ENCODE measurements at places on chromosomes 1 and 21.

DNA sequence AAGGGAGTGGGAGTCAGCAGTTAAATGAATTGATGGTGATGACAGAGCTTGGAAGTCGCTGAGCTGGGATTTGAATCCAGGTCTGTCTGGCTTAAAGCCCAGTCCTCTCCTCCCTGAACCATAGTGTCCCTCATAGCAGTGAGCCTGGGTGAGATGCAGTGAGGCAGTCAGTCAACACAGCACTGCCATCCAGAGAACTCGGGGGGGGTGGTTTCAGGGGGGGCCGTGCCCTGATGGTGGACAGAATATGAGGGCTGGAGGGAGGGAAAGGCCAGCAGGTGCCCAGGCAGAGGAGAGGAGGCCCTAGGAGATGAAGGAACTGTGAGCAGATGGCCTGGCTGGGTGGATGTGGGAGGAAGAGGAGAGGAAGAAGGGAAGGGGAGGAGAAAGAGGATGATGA, 405.6 kb downstream of the PTPRU start:
- no peak for DNase-seq

GRCh38 chr1:46041551-46041950, 90.9 kb downstream of the PIK3R3 start:
- DNase-seq = no peak

DNA sequence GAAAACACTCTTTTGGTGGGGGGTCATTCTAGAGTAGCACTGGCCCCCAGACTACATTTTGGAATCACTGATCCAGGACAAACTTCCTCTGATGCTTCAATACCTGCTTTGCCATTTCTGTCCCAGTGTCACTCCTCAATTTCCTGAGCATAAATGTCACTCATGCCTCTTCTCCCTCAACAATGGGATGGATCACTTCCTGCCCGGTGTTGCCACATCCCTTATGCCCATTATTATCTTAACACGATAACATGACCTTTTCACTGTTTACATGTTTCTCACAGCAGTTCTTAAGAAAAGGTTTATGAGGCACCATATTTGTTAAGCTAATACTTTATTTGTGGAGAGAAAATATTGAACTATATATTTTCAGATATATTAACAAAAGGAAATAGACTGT, 3.9 kb upstream of the ITLN1 start:
- no peak for DNase-seq

- DNase-seq = no peak
Measured at GRCh38 chr1:58468612-58469011, 77.9 kb downstream of the OMA1 start.

- no peak for DNase-seq
Measured at GRCh38 chr21:29430576-29430975, 131.9 kb downstream of the BACH1 start.

GRCh38 chr1:11207898-11208611, 18.9 kb downstream of the ANGPTL7 start:
- DNase-seq = no peak

GRCh38 chr1:30748699-30749401, 8.7 kb downstream of the LAPTM5 start:
- no peak for DNase-seq

DNA sequence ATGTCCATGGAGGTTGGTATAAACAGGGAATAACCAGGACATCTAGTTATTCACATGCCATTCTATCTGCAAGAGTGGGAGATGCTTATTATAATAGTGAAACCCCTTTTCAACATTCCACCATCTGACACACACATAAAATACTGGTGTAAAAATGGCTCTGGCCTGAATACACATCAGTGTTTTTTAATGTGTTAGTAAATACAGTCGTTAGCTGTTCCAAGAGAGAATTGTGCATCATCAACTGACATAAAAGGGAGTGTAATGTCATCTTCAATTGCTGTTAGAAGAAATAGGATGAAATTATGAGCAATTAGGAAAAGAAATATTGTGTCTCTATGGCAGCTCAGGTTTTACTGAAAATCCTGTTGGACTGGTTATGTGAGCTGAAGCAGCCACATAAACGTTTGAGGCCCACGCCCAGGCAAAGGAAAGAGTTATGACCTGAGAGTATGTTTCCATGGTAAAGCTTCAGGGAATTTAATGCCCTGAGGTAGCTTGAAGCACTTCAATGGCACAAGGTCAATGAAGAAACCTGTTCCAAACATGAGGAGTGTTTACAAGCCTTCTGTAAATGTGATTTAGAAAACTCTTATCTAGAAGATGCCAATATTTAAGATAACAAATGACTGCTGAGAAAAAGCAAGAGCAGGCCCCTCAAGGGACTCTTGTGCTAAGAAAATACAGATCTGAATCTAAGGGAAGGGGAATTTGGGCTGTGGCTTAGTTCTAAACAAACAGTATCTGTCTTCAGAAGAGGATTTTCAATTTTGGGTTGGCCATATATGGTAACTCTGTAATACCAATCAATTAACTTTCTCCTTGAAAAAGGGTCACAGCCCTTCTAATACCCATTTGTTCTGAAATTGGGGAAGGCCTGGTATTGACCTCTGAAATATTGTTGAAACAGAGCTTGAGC, 384.3 kb downstream of the SEC16B start:
- DNase-seq = no peak

DNA sequence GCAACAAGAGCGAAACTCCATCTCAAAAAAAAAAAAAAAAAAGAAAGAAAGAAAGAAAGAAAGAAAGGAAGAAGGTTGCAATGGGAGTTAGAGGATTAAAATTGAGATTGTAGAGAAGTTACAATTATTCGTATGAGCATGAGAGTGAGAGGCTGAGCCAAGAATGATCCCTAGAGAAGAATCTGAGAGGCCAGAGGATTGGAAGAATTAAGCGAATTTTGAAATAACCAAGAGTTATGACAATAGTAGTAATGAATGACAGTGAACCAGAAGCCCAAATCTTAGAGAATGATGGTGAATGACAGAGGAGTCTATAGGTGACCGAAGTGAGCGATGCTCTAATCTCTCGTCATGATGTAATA, 369 bp upstream of the ZYG11B start:
- DNase-seq = no peak

DNA sequence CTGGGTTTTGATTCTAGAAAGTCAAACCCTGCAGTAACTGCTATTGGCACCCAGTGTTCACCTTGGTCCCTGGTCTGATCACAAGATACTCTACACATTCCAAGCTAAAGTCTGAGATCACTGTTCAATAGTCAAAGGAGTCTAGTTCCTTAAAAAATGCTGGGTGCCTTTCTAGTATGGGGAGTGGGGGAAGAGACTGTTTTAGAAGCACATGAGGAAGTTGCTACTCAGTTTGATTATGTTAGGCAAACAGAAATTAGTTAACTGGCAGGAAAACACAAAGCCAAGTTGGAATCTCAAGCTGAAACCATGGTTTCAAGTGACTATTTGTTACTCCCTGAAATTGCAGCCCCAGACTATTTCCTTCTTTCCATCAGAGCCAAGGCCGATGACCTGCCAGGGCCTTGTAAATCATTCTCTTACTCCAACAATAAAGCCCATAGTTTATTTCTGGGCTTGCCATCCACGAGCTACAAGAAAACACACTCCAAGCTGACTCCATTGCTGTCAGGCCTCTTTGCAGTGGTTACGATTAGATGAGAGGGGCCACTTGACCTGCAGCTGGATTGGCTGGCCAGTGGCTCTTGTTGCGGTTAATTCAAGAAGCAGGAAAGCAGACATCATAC, 21.1 kb upstream of the VTCN1 start:
- no peak for DNase-seq

GRCh38 chr1:165816826-165817497, 10.5 kb upstream of the UCK2 start:
- no peak for DNase-seq

- DNase-seq = no peak
Measured at GRCh38 chr1:229694053-229694693, 68.1 kb downstream of the URB2 start.

GRCh38 chr21:38037416-38037815, 121.2 kb upstream of the KCNJ6 start:
- DNase-seq = no peak

GRCh38 chr1:37360011-37360410, 114.4 kb upstream of the ZC3H12A start:
- no peak for DNase-seq

DNA sequence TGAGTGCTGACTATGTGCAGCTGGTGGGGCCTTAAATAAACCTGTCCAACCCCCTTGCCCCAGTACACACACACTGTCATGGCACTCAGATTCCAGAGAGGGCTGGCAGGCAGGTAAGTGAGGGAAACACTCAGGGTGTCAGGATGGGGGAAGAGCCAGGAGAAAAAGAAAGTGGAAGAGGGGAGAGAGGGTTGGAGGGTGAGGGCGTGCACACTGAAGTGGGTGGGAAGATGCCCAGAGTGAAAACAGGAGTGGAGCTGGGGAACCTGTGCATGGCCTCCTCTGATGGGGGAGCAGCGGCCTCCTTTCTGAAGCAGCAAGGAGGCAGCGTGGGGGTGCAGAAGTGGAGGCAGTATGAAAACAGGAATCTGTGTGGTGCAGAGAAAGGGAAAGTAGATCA, 160.6 kb upstream of the JUN start:
- DNase-seq = no peak

DNA sequence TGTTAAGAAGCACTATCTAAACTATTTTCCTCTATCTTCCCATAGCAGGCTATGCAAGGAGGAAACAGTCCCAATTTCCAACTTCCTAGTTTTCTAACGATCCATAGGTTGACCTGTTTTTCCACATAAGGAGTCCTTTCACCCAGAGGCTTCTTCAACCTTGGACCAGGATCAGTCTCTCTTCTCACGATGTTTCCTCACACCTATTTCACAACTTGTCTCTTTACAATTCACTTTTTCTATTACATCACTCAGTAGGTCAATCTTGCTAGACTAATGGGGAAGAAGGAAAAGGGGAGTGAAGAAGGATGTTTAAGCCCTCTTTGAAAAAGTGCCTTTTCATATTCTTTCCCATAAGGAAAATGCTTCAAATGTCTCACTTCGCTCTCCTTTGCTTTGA, 15.9 kb downstream of the PALMD start:
- DNase-seq = no peak

GRCh38 chr1:6104631-6105030, 58.9 kb downstream of the KCNAB2 start:
- DNase-seq = no peak

DNA sequence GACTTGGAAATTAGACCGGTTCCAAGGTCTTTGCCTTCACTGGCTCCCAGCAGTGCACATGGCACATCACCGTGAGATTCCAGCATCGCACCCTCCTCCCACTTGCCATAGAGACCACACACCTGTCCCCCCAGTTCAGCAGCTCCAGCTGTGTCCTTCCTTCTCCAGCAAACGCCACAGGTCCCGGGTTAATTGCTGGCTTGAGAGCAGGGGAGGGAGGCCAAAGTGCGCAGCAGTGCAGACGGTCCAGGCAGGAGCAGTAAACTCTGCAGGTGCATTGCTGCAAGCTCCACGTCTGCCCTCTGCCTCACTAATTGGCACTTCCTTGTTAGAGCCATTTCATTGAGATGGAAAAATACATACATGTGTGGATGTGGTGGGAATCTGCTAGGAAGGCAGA, 65.3 kb downstream of the KLHDC7A start:
- no peak for DNase-seq

DNA sequence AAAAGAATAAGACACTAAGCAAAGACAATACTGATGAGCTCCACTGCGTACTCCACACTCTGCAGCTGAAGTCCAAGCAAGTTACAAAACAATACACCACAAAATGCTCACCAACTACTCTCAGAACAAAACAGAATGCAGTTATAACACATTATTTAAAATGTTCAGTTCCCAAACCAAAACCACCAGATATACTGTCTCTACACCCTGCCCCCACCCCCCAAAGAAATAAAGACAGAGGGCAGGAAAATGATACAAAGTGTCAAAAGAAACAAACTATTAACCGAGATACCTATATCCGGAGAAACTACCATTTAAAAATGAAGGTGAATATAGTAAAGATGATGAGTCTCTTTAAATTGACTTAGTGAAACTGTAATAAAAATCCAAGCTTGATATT, 623.0 kb downstream of the KIF26B start:
- DNase-seq = no peak

DNA sequence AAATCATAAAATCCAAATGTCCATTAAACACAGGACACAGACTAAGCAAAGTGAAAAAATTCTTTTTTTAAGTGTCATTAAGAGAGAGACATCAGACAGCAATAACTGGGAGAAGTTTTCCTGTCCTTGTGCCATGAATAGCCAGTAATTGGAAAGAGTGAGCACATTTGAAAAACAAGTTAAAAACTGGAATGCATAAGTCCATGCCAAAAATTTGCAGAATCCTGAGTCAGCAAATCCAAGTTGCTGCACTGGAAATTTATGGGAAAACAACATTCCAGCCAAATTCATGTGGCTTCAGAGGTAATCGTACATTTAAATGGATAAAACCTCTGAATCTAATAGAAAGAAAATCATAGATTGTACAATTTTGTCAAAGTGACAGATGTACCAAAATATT, 291.4 kb downstream of the LRRC40 start:
- DNase-seq = no peak

GRCh38 chr1:207418351-207418750, 35.8 kb upstream of the CR2 start:
- DNase-seq = no peak

DNA sequence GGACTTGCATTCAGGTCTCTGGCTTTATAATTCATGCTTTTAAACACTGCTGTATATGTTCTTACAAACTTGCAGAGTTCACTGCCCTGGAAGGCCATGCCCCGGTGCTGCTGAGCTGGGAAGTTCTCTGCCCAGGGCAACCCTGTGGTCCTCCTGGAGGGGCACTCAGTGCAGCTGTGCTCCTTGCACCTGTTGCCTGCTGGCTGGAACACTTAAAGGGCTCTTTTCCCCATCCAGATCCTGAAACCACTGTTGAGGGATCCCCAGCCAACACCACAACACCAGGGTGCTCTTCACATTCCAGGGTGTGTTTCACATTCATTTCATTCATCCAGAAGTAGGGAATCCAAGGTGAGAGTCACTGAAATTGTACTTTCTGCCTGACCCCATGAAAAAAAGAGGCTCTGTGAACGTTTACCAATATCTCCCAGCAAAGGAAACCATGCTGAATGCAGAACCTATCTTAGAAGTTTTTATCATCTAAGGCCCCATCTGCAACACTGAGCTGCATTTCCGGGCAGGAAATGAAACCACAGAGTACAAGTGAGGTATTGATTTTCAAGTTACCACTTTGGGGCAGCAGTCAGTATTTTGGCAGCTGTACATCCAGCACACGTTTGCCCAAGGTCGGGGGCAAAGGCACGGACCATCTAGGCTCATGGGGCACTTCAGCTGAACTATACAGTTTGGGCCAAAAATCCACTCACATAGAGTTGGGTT, 16.4 kb upstream of the KIAA0040 start:
- DNase-seq = peak; percentile 41

- no peak for DNase-seq
Measured at GRCh38 chr1:179205284-179205683, 24.2 kb downstream of the ABL2 start.

- DNase-seq = no peak
Measured at GRCh38 chr1:232806186-232806510, 932 bp downstream of the MAP10 start.

Data from stimulated activated CD8-positive, alpha-beta memory T cell treated with anti-CD3 and anti-CD28 coated beads, Interleukin-7, amount 100 ng/mL, for 4 hours (primary cell).